ENCODE measurements at places on chromosomes 2 and 18.

DNA sequence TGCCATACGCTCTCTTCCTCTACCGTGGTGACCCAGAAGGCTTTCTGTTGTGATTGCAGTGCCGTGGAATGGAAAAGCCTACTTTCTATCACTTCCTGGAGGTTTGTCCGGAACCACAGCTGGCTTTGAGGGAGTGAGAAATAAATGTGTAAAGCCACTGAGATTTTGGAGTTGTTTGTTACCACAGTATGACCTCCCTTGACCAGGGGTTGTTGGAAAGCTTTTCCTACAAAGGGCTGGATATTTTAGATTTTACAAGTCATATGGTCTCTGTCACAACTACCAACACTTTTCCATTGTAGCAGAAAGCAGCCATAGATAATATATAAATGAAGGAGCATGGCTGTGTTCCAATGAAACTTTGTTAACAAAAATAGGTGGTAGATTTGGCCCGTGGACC is 70.3 kb downstream of the VAPA start:
- no peak for DNase-seq

- no peak for DNase-seq
These were observed 45.1 kb downstream of the TRAK2 start for GRCh38 chr2:201406077-201406662.

DNA sequence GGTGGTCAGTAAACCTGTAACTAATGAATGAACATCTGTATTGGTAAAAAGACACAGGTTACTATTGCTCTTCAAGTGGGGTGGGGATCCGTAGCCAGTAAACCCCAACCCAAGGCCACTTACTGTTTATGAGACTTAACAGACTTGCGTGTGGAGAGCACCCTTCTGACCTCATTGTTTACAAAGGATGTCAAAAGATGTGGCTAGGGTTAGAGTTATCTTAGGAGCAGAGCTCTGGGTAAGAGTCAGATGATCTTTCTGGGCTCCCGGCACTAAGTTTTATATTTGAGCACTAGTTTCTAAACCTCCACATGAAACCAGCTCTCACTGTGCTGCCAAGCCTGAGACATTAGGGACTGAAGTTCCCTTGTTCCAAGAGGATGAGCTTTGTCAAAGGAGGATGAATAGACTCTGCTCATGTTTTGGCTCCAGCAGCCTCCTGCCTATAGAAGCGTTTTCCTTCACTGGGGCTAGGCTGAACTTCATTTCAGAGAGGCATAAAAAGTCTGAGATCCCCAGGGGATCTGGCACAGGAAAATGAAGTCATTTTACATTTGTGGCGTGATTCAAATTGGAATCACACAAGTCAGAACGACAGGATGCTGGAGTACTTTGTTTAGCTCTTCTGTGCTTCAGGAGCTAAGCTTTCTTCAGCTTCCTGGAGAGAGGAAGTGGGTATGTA is 403.1 kb upstream of the TRIB2 start:
- DNase-seq: no peak

DNA sequence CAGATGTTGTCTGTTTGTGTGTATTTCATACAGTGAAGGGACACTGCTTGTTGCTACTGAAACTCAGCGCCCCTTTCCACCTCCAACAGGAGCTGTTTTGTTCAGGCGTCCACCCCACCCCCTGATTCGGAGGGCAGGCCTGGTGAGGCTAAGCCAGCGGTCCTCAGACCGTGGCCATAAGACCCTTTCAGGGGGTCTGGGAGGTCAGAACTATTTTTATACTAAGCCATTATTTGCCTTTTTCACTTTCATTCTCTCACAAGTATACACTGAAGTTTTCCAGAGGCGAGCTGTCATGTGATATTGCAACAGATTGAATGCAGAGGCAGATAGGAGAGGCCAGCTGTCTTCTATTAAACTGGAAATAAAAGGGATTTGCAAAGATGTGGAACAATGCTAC is 39.7 kb upstream of the IGFBP5 start:
- no peak for DNase-seq

- peak; percentile 27 for DNase-seq
These were observed 611 bp downstream of the NOL10 start for GRCh38 chr2:10688921-10689807.

GRCh38 chr2:14577843-14578242 is 54.7 kb upstream of the LRATD1 start:
- DNase-seq: no peak

- DNase-seq: no peak
These were observed 66.6 kb downstream of the PHLPP1 start for GRCh38 chr18:62781893-62782292.

GRCh38 chr2:120219766-120220165 is 3.4 kb downstream of the TMEM185B start:
- DNase-seq: no peak

- DNase-seq: no peak
These were observed 59.4 kb upstream of the CTLA4 start for GRCh38 chr2:203808046-203808750.

GRCh38 chr2:122237450-122237849 is 482.0 kb downstream of the TSN start:
- no peak for DNase-seq

DNA sequence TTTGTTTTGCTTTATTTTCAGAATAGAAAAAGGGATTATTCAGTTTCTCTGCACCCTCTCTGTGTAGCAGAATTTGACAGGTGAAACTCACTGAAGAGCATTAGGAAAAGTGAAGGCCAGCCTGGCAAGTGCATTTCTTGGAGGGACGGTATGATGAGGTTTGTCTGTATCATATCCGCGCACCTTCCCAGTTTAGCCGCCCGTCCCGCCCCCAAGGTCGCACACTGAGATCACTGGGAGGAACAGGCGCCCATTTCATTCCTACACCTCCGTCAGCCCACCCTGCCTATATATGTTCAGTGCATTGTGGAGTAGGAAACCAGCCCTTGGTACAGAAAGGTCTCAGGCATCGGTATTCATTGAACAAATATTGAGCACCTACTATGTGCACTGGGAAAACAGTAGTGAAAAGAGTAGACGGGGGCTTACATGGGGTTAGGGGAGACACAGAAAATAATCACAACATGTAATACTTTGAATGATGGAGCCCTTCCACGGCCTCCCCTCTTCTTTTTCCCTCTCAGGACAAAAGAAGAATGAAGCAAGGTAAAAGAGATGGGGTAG is 678 bp upstream of the FECH start:
- DNase-seq: no peak

DNA sequence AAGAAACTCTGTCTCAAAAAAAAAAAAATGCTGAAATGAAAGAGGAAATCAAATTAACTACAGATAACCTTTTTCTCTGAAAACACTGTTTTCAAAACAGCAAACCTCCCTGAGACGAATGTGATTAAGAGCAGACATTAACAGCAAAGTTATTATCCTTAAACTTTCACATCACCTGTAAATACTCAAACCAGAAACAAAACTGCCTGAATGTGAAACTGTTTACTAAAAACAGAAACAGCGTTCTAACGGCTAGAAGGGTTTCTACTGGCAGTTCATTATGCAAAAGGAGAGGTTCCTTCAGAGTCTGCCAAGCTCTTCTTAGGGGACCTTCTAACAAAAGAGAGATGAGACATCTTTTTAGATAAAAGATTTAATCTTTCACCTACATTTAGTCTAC is 45.9 kb downstream of the PNO1 start:
- DNase-seq: peak; percentile 35

DNA sequence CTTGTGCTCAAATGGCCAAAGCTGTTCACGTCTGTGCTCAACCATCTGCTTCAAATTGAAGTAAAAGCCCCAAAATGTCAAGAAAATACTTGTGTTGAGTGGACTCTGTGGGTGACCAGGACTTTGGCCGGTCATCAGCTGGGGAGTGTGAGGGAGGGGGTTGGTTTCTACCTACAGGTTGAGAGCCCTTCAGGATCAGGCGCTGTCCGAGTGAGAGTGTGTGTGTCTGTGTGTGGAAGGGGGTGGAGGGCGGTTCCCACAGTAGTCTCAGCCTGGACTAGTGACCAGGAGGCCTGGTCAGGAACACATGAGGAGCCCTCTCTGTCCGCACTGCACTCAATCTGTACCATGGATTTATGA is 34.2 kb downstream of the ATOH8 start:
- no peak for DNase-seq

GRCh38 chr2:222771832-222772231 is 89.0 kb upstream of the ACSL3 start:
- no peak for DNase-seq

- no peak for DNase-seq
These were observed 54.2 kb downstream of the KCNG2 start for GRCh38 chr18:79851950-79852349.

DNA sequence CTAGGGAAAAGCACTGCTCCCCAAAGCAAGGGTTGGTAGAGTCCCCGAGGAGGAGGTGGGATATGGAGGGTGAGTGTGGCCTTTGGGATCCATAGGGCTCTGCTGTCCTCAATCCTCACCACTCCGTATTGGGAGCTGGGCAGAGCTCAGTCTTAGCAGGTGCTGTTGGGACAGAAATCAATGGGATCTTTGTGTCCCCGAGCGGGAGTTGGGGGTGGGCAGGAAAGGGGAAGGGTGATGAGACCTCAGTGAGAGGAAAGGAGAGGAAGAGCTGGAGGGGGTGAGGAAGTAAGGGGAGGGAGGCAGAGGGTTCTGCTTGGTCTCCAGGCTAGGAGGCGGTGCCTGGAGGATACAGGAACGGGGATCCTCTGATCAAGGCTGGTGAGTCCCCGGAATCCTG is 2.6 kb downstream of the ASIC4 start:
- DNase-seq: no peak

- DNase-seq: no peak
These were observed 34.0 kb upstream of the STRN start for GRCh38 chr2:37000318-37000717.

- no peak for DNase-seq
These were observed 34.7 kb upstream of the LPIN1 start for GRCh38 chr2:11711751-11712150.

DNA sequence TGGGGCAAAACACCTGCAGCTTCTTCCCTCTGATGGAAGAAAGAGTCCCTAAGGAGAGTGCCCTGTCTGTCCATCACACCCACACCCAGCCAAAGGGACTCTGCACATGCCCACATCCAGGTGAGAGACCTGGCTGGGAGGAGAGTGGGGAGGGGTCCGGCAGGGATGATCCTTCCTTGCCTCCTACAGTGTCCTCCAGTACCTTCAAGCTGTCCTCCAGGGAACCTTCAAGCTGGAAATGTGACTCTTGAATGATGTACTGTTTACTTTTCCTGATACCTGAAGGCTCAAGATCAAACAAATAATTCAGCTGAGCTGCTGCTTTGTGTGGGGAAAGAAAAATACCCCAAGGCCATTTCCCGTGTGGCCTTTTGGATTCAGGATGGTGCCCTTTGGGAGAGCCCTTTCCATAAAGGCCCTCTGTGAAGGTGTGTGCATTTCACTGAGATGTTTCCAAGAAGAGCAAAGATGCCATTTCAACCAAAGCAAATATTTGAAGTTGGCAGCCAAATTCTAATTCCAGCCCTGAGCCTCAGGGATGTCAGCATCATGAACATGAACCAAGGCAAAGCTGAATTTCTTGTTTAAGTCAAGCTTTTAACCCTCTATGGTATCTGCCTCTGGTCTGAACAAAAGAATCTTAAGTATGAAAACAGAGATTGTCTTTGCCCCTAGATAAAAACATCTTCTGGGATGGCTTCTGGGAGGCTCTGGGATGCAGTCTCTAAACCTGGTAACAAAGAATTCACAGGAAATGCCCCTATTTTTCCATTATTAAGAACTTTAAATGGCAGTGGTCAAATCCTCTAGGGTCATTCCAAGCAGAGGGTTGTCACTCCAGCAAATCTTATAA is 11.1 kb downstream of the EVA1A start:
- DNase-seq: no peak

- no peak for DNase-seq
These were observed 60.4 kb upstream of the RNF152 start for GRCh38 chr18:61953161-61953560.

- DNase-seq: no peak
These were observed 19.1 kb upstream of the VIT start for GRCh38 chr2:36677386-36677785.

GRCh38 chr2:37866171-37866934 is 58.7 kb upstream of the RMDN2 start:
- DNase-seq: no peak
